Prostate gland (tissue), 2 donors: ENCODE measurements at places on chromosomes 2 and 18.
A peak's percentile ranks its signal among the peaks of the same experiment; 100 is the strongest.

GRCh38 chr2:126963390-126963789, 64.7 kb downstream of the TEX51 start:
- DNase-seq: no peak

DNA sequence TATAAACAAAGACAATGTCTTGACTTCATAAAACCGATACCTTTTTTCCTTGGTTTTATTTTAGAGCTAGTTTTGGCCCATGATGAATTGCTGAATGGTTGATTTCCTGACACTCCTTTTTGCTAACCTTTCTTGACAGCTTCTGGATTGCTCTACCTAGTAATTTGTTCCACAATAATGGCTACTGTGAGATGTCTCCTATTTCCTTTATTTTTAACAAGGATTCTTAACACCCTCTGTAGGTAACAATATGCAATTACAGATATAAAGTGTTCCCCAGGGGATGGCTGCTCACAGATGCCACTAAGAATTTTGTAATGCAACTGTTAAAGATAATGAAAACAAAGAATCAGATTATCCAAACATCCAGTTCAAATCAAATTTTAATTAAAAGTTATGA, 100.8 kb upstream of the ATP5MC3 start:
- no peak for DNase-seq

GRCh38 chr18:56934131-56934530, 212.8 kb upstream of the BOD1L2 start:
- no peak for DNase-seq

GRCh38 chr2:85410584-85411404, 628 bp upstream of the CAPG start:
- DNase-seq: no peak

- no peak for DNase-seq
Measured at GRCh38 chr2:24820175-24820513, 26.9 kb downstream of the CENPO start.

GRCh38 chr2:181457741-181458425, 697 bp downstream of the ITGA4 start:
- DNase-seq: peak; percentile 6

GRCh38 chr18:48153613-48154481, 223.4 kb upstream of the SMAD2 start:
- no peak for DNase-seq

DNA sequence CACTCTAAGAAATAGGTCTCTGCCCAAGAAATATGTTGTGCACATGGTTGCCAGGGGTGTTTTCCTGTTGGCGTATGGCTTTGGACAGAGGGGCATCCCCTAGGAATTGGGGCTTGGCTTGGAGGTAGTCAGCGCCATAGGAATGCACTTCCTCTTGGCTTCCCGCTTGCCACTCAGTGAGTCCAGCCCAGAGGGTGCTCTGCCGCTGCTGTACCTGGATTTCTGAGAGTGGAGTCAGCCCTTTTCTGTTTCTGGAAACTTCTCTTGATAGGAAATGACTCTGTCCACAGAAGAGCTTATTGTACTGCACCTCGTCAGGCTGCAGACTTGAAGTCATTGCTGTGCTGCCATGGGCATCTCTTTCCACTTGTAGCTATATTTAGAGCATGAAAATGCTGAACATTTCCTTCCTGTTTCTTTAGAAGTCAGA, 116.7 kb upstream of the MGAT5 start:
- no peak for DNase-seq

DNA sequence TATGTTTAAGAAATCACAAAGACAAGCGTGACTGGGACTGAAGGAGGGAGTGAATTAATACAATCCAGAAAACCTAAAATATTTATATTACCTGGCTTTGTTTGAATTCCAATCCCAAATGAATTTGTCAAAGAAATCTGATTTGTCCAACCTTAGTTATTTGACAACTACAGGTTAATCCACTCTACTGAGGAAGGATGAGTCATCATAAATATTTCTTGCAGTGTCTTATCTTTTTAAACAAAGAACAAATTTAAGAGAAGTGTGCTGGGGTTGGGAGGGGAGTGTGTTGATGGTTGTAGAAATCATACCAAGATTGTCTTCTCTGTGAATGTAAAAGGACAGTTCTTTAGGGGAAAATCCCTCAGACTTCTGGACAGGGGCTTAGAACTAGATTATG, 1106.3 kb upstream of the SLC39A10 start:
- DNase-seq: no peak

- DNase-seq: no peak
Measured at GRCh38 chr18:56804395-56804794, 153.2 kb downstream of the WDR7 start.

DNA sequence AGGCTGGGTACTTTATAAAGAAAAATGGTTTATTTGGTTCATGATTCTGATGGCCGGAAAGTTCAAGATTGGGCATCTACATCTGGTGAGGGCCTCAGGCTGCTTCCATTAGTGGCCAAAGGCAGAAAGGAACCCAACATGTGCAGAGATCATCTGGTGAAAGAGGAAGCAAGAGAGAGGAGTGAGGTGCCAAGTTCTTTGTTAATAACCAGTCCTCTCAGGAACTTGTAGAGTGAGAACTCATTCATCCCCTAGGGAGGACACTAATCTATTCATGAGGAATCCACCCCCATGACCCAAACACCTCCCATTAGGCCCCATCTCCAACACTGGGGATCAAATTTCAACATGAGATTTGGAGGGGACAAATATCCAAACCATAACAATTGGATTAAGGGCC, 17.8 kb upstream of the SERPINE2 start:
- DNase-seq: no peak

- DNase-seq: no peak
Measured at GRCh38 chr2:209696836-209697711, 74.6 kb upstream of the UNC80 start.

- DNase-seq: no peak
Measured at GRCh38 chr2:12196495-12196894, 450.1 kb downstream of the LPIN1 start.

DNA sequence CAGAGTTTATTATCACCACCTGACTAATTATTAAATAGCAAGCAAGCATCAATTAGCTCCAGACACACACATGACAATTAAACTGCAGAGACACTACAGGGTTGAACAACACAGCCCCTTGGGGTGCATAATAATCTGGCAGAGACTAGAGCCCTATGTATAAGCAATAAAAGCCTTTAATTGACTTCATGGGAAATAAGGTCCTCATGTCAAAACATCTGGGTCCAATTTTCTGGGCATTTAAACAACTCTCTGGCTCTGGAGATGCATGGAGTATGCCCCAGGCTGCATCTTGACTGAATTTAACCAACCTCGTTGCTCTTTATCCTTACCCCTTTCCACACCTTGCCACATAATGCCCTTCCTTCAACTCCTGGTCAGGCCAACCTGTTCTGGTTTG, 270.7 kb upstream of the THUMPD2 start:
- DNase-seq: no peak

DNA sequence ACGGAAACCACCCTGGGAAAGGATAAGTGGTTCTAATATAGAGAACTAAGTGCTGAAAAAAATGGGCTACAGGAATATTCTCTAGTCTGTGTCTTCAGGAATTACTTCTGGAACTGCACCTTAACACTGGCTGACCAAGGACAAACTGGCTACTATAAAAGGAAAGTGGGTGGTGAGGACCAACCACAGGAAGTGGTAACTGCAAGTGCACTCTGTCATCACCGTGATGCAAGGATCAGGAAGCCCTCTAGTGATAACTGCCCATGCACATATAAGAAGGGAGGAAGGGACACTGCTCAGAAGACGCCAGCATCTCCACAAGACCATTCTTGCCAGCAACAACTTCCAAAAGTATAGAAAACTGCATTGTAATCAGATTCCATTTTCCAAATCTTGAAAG, 424.4 kb upstream of the RGPD4 start:
- no peak for DNase-seq

DNA sequence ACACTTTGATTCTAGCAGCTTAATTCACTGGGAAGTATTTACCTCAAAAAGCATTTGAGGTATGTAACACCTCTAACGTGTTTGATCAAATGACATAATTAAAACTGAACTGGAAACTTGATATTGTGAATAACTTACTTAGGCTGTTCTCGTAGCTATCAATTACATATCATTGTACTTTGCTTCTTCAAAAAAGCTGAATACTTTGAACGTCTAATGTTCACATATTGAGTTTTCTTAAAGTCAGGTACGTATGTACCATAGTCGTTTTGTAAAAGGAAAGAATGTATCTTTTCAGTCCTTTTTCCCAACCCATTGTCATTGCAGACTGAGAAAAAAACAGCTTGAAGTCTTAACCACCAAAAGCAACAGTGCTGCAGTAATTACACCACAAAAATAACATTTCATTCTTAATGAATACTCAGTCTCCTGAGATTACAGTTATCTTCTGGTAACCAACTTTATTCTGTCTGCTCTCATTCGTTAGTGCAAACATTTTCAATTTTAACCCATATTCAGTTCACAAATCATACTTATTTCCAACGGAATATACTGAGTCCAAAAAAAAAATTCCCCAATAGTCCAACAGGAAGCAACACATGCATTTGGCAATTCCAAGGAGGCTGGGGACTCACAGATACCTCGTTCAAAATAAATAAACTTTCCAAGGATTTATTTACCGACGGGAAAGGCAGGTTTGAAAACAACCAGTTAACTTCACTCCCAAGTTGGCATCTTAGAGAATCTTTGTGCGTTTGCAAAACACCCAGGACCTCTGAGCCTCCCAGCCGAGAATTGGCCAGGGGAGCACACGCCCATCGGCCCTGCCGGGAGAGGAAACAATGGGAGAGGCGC, 1.1 kb downstream of the CHN1 start:
- DNase-seq: no peak

DNA sequence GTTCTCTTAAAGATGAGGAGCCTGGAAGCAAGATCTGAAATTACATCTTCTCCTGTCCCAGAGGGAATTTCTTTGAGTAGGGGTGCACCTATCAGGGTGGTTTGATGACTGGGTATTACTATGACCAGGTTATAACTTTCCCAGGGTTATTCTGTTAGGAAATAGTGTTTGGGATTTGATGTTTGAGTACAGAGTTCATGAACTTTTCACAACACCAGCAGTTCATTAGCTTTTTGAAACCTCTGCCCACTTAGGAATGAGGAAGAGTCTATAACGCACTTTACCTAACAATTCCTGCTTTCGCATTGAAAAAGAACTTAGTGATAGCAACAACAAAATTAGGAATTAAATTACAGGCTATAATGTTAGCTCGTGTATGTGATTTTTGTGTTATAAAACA, 58.6 kb downstream of the ALMS1 start:
- no peak for DNase-seq

- no peak for DNase-seq
Measured at GRCh38 chr18:76432274-76432755, 62.7 kb downstream of the ZNF516 start.

- no peak for DNase-seq
Measured at GRCh38 chr2:47785986-47786385, 3.0 kb downstream of the MSH6 start.

- DNase-seq: no peak
Measured at GRCh38 chr2:69231612-69232277, 155.3 kb downstream of the GFPT1 start.

DNA sequence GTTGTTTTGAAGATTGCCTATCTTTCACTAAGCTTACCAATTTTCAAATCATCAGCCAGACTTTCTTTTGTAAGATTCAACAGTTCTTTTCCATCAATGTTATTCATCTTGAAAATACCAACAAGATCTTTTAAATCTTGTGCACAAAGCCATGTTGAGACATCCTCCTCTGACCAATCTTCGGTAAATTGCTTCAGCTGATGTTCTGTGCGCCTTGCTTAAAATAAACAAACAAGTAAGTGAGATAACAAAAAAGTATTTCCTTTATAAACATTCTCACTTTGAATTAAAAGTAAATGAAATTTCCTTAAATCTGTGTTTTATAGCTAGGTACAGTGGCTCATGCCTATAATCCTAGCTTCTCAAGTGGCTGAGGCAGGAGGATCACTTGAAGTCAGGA, 30.3 kb downstream of the WDSUB1 start:
- DNase-seq: no peak

DNA sequence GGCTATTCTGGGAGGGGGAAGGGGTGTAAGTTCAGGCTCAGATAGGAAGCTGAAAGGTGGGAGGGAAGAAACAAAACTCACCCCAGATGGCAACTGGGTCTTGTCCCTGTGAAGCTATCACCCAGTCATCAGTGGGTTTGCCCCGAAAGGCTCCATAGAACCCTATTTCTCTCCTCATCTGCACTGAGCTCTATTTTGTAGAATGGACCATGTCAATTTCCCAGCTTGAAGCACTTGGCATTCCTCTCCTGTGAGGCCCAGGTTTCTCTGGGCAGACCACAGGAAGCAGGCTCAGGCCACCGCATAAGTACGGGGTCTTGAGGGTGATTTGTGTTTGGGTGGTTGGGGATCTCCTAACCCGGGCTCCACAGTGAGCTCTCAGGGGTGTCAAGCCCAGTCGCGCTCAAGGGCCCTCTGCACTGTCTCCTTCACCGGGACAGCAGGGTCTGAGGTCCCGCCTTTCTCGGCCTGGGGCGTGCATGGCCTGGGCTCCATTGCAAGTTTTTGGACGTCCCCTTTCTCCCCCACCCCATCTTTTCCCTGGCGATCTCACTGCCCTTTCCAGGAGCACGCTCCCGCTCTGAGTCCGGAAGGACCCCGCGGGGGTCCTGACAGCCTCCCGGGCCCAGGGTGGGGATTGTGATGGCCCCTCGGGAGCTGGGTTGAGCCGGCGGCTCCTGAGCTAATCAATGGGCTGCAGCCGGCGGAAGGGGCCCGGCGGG, 27.3 kb upstream of the NOTO start:
- DNase-seq: no peak

DNA sequence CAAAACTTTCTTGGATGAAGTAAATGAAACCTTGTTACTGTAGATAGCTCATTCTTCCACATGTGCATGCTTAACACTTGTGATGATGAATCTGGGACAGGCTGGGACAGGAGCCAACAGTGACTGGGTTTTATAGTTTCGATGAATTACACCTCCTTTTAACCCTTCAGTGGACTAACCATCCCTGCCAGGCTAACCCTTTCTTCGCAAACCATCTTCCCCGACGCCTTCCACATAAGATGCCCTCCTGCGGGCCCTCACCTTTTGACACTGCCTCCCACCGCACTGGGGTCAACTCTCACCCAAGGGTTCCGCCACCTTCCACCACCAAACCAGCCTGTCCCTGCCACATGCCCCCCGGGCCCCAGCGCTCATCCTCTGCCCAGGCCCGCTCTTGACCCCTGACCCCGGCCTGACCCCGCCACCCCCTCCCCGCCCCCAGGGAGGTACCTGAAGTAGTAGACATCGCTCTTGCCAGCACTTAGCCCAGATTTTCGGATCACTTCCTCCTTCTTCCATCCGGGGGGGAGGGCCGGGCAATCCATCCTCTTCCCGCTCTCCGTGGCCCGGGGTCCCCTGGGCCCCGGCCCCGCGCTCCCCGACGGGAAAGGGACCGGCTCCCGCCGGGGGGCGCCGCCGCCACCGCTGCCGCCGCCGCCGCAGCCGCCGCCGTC, 764 bp downstream of the MBD2 start:
- DNase-seq: peak; percentile 72

GRCh38 chr2:113015655-113016054, 10.4 kb downstream of the IL36A start:
- DNase-seq: no peak
